Fibroblast of skin of right biceps (primary cell): ENCODE measurements at places on chromosomes 16 and 17.

- no peak for DNase-seq
These were observed 3.1 kb downstream of the HEXIM2 start for GRCh38 chr17:45164734-45165269.

GRCh38 chr16:1938316-1938715, 4.7 kb downstream of the MSRB1 start:
- DNase-seq, result no peak

GRCh38 chr17:79836510-79836971, 2.7 kb downstream of the CBX4 start:
- no peak for DNase-seq

DNA sequence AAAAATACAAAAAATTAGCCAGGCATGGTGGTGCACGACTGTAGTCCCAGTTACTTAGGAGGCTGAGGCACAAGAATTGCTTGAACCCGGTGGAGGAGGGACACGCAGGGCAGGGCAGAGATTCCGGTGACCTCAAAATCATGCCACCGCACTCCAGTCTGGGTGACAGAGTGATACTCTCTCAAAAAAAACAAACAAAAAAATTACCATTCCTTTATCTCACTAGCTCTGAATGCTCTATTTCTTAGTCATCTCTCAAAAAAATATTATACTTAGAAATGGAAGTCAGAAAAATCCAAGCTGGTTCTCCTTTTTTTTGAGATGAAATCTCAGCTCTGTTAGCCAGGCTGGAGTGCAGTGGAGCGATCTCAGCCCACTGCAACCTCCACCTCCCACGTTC, 40.8 kb downstream of the SPOP start:
- peak; percentile 50 for DNase-seq

DNA sequence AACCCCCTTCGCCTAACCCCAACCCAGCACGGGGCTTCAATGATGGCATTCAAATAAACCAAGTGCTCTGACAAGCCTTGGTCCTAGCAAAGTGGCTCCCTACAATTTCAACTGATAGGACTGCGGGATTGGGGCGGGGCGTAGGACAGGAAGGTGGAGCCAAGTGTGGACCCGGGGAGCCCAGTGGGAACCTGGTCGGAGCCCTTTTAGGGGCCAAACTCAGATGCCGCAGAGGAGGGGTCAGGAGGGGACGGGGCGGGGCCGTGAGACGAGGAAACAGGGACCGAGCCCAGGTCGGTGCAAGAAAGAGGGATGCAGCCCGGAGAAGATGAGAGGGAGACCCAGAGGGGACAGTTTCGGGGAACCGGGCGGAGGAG, 13.2 kb upstream of the CDIPT start:
- DNase-seq, result no peak

DNA sequence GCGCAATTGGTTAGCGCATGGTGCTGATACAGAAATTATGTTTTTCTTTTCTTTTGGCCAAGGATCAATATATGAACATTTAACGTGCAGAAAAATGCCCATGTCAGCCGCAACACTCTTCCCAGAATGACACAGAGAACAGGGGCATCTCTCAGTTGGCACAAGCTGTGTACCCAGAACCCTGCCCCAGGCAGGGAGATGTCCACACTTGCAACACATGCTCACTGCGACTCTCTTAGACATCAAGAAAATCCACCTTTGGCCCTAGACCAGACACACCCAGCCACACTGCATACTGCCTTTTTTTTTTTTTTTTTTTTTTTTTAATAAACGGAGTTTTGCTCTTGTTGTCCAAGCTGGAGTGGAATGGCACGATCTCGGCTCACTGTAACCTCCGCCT, 17.0 kb downstream of the PITPNA start:
- DNase-seq, result no peak

DNA sequence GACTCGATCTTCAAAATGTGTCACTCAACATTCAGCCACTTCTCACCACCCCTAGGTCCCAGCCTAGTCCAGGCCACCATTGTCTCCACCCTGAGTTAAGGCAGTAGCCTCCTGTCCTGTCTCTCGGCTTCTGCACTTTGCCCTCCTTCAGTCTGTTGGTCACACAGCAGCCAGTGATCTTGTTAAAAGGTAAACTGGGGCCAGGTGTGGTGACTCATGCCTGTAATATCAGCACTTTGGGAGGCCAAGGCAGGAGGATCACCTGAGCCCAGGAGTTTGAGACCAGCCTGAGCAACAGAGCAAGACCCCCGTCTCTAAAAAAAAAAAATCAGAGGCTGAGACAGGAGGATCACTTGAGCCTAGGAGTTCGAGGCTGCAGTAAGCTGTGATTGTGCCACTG, 25.8 kb downstream of the WWP2 start:
- no peak for DNase-seq

GRCh38 chr17:10059684-10060211, 138.7 kb downstream of the GAS7 start:
- DNase-seq, result peak; percentile 48

- peak; percentile 85 for DNase-seq
These were observed 34.1 kb upstream of the SLC38A10 start for GRCh38 chr17:81328978-81329926.

GRCh38 chr17:55304171-55304859, 39.6 kb downstream of the HLF start:
- DNase-seq, result no peak

DNA sequence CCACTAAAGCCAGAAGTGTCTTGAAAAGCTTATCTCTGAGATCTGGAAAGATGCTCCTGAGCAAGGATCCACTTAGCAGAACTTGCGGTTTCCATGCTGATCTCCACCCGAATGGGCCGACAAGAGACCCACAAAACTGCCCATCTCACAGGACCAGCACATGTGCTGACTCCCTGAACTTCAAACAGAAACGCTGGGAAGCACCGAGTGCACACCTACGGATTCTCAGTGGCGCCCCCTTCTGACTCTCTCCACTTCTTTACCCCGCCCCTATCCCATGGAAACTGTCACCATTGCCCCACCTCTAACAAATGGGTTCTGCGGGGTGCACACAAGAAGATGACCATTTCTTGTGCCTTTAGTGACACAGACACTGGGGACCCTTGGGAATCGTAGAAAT, 21.4 kb downstream of the CDRT4 start:
- DNase-seq, result no peak
